ENCODE measurements at places on chromosomes 1 and 21. TPM values are rescaled to one million over a fixed set of nuclear protein-coding genes. Genes with fewer than 3 reads are reported as not detected.

- no peak for DNase-seq
- no peaks in the 10 kb centered on the region for H3K36me3 ChIP-seq
- H3K27ac ChIP-seq, result no peak overlapping the region
These were observed 300.9 kb downstream of the BRINP3 start for GRCh38 chr1:190176776-190177175.

DNA sequence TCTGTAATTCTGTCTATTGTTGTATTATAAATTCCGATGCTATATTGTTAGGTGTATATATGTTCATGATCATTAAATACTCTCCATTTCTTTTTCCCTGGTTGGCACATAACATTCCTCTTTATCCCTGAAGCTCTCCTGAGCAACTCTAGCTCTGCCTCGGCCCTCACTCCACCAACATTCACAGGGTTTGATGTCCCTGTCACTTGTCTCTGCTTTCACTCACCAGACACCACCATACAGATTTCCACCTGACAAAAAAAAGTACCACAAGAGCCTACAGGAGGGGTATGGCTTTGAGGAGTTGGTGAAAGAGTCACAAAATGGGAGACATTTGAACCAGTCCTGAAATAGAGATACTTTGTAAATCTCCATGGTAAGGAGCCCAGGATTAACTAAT, 8.8 kb upstream of the TSPEAR start:
- H3K27me3 ChIP-seq, result peaks cover 29% of the 10 kb centered on the region
- no peaks in the 10 kb centered on the region for H3K36me3 ChIP-seq
- peaks cover 17% of the 10 kb centered on the region for H3K4me1 ChIP-seq
- no peak overlapping the region for H3K27ac ChIP-seq
- DNase-seq, result no peak

DNA sequence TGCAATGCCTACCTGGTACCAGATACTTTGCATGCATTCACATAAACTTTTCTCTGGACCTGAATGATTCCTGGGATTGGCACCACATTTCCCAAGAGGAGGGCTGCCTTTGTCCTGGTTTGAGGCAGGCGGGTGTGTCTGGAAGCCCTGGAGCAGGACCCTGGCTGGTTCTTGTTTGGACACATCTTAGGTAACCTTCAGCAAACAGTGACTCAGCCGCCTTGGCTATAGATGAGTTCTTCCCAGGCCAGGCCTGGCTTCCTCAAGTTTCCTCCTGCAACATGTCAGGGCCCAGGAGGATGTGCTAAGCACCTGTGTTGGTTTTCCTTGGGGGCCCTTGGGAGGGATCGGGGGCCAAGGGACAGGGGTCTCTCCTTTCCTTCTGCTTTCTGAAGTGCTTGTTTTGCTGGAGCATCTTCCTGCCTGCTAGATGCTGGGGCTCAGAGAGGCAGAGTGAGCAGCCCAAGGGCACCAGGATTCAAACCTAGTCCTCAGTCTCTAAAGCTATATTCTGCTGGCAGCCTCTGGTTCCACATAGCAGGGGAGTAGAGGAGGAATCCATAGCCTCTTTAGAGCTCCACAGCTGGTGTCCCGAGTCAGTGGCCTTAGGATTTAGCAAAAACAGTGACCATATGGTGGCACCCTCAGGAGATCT, 38.2 kb downstream of the PAX7 start:
- H3K27ac ChIP-seq, result no peak overlapping the region
- H3K4me1 ChIP-seq, result peaks cover 11% of the 10 kb centered on the region
- H3K36me3 ChIP-seq, result no peaks in the 10 kb centered on the region
- DNase-seq, result no peak
- H3K27me3 ChIP-seq, result peaks cover 2% of the 10 kb centered on the region

- no peak overlapping the region for H3K4me3 ChIP-seq
- H3K27me3 ChIP-seq, result no peaks in the 10 kb centered on the region
- H3K36me3 ChIP-seq, result no peaks in the 10 kb centered on the region
- DNase-seq, result no peak
- H3K4me1 ChIP-seq, result no peaks in the 10 kb centered on the region
These were observed 555.5 kb upstream of the NR5A2 start for GRCh38 chr1:199472018-199472417.

- peaks cover 15% of the 10 kb centered on the region for H3K4me1 ChIP-seq
- H3K4me3 ChIP-seq, result no peak overlapping the region
- H3K36me3 ChIP-seq, result no peaks in the 10 kb centered on the region
- H3K27ac ChIP-seq, result no peak overlapping the region
- DNase-seq, result no peak
- no peaks in the 10 kb centered on the region for H3K27me3 ChIP-seq
These were observed 15.6 kb upstream of the VAMP3 start for GRCh38 chr1:7755448-7755847.

DNA sequence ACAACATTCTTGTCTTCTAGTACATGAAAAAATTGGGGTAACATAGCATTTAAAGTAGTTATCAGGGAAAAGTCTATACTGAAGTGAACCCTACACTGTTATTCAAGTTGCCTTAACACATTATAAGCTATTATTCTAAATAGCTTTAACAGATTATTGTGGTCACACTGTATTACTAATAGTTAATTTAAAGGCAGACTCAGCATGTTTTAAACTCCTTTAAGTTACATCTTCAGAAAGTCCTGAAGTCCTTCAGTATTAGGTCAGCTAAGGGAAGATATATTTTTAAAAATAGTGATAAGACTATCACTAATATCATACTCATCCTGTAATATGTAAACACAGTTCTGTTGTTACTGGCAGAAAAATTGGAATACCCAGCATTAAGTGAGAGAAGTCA, 67.4 kb downstream of the GPR137B start:
- H3K27me3 ChIP-seq, result no peaks in the 10 kb centered on the region
- no peaks in the 10 kb centered on the region for H3K4me1 ChIP-seq
- H3K27ac ChIP-seq, result no peak overlapping the region
- H3K4me3 ChIP-seq, result no peak overlapping the region
- no peak for DNase-seq
- H3K36me3 ChIP-seq, result peaks cover 8% of the 10 kb centered on the region

- no peak overlapping the region for H3K27ac ChIP-seq
- no peak for DNase-seq
- H3K4me3 ChIP-seq, result no peak overlapping the region
These were observed 14.1 kb downstream of the VN1R5 start for GRCh38 chr1:247270003-247270402.

DNA sequence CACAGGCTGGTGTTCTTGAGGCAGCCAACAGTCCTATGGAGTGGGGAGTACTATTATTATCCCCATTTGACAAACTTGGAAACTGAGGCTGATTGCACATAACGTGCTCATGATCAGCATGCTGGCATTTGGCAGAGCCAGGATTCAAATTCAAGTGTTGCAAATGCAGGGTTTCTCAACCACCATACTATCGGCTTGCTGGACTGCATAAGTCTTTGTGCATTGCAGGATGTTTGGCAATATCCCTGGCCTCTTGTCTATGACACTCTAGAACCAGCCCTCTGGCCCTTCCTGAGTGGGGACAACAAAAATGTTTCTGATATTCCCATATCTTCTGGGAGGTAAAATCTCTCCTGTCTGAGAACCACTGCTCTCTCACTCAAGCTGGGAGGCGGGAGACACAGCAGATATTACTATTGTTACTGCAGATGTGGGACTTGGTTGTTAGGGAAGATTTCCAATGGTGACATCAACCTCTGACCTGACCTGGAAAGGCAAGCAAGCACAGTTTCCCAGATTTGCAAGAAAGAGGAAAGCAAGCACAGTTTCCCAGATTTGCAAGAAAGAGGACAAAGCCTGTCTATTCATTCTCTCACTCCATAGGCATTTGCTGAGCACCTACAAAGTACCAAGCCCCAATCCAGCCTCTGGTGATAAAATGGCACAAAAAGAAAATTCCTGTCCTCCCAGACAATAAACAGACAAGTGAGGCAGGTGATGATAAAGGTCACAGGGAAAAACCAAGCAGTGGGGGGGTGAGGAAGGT, 1.0 kb upstream of the AADACL3 start:
- H3K27ac ChIP-seq, result no peak overlapping the region
- no peak overlapping the region for H3K4me3 ChIP-seq
- DNase-seq, result no peak
- no peaks in the 10 kb centered on the region for H3K4me1 ChIP-seq
- peaks cover 5% of the 10 kb centered on the region for H3K27me3 ChIP-seq

- H3K27me3 ChIP-seq, result no peaks in the 10 kb centered on the region
- no peaks in the 10 kb centered on the region for H3K36me3 ChIP-seq
- no peak overlapping the region for H3K27ac ChIP-seq
- no peak for DNase-seq
- H3K4me1 ChIP-seq, result no peaks in the 10 kb centered on the region
- H3K4me3 ChIP-seq, result no peak overlapping the region
These were observed 41.9 kb downstream of the ASTN1 start for GRCh38 chr1:177122461-177123251.

DNA sequence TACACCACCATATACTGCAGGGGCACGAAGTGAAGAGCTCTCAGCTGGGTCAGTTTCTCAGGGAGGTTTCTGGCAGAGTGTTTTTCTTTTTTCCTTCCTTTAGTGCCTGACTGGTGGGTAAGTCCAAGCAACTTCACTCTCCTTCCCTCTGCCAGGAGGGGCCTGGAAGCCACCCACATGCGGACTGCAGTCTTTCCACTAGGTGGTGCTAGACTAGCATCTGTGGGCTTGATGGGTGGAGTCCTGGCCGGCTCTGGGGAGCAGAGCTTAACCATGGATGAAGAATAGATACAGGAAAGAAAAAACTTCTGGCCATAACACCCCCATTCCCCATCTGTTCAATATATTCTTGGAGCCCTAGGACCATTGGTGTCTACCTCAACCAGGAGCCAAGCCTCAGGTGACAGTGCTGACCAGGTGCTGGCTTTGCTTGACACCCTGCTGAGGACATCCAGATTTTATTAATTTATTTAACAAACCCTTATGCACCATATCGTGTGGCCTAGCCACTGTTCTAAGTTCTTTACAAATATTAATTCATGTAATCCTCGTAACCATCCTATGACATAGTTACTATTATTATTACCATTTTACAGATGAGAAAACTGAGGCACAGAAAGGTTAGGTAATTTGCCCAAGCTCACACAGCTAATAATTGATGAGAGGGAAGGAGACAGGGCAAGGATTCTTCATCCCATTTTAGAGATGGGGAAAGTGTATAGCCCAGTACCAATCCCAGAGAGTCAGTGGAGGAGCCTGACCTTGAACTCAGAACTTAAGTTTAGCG, 126.7 kb upstream of the CSF3R start:
- H3K27ac ChIP-seq, result no peak overlapping the region
- peaks cover 24% of the 10 kb centered on the region for H3K4me1 ChIP-seq
- H3K36me3 ChIP-seq, result no peaks in the 10 kb centered on the region
- peak; percentile 45 for DNase-seq
- peaks cover 2% of the 10 kb centered on the region for H3K27me3 ChIP-seq

DNA sequence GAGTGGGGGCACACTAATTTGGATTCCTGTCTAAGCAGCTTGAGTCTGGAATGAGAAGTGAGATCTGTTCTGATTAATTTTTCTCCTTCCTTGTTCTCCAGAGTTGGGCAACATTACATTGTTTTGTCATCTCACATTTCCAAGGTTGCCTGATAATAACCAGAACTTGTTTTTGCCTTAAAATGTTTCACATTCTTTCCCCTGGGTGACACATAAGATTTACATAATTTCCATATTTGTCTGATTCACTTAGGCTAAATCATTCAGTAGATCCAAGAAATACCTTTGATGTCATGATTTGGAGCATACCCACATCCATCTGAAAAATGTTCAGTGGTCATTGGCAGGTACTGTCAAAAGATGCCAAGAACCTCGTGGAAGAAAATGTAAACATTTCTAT, 60.3 kb downstream of the XCL2 start:
- no peak overlapping the region for H3K4me3 ChIP-seq
- peaks cover 20% of the 10 kb centered on the region for H3K4me1 ChIP-seq
- H3K27me3 ChIP-seq, result no peaks in the 10 kb centered on the region
- peak overlapping the region; percentile 2 for H3K27ac ChIP-seq
- DNase-seq, result peak; percentile 37

DNA sequence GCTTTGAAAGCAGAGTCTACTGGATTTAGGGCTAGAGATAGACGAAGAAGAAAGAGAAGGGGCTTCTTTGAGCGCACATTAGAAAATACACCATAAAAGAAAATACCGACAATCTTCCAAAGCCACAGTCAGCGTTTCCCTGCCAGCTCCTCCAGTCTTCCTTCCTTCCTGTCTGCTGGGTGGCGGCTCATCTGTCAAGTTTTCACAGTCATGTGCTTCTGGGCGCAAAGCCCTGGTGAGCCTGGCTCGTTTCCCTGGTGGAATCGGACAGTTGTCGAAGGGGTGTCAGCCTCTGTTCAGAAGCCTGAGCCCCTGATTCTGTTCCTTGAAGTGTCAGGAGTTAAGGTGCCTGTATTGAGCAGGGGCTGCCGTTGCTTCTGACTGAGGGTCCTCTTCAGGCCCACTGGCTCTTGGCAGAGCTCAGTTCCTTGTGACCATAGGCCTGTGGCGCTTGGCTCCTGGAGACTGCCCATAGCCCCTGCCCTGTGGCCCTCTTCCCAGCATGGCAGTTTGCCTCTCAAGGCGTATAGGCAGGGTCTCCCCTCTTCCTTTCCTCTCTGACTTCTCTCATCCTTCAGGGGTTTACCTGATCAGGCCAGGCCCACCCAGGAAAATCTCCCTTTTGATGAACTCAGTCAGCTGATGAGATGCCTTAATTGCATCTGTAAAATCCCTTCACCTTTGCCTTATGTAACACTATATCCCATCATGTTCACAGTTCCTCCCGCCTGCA, 58.6 kb downstream of the ADARB1 start:
- no peak overlapping the region for H3K4me3 ChIP-seq
- DNase-seq, result no peak
- no peak overlapping the region for H3K27ac ChIP-seq
- no peaks in the 10 kb centered on the region for H3K27me3 ChIP-seq

- H3K36me3 ChIP-seq, result peaks cover 16% of the 10 kb centered on the region
- H3K27ac ChIP-seq, result no peak overlapping the region
- H3K4me3 ChIP-seq, result no peak overlapping the region
- no peak for DNase-seq
These were observed 111.4 kb downstream of the ST3GAL3 start for GRCh38 chr1:43818691-43819090.

DNA sequence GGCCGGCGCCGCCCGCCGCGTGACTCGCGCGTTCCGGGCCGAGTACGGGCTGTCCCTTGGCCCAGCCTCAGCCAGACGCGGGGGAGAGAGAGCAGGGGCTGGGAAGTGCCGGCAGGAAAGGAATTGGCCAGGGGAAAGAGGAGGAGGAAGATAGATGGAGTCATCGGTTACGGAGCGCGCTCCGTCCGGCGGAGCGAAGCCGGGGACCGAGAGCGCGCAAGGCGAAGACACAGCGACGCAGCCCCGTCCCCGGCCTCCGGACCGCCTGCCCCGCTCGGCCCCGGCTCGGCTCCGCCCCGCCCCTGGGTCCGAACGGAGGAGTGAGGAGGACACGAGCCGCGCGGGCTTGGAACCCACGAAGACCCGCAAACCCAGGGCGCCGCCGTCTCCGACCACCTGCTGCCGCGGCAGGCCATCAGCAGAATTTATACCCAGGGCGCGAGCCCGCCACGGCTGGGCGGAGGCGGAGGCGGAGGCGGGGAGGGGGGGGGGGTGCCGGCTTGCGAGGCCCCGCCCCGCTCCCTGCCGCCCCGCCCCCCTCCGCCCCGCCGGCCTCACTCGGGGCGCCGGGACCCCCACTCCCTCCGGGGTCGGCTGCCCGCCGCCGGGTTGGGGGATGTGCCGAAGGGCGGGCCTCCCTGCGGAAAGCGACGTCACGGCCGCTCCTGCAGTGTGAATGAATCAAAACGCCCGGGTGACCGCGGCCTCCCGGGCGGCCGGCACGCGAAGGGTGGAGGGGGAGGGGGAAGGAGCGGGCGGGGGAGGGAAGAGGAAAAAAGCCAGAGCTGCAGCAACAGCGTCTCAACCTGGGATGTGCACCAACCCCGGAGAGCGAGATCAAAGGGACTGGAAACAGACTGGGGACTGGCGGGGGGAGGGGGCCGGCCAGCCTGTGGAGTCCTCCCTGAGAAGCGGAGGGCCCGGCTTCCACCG, at the start of gene LHX4:
LHX4 (plus strand) TSS at position 782 of the 933 bp plus-strand sequence. CDS start 266 bp downstream, outside the sequence.
- H3K4me3 ChIP-seq, result peak within 1 kb of the TSS; percentile 53
- no peak for DNase-seq

Gene SLFNL1
- 0.08 TPM for total RNA-seq

Gene CNR2
- not detected for total RNA-seq

Gene HPDL
- not detected for total RNA-seq

Gene KRTAP12-2
- not detected for total RNA-seq

Gene NBPF3
- 8.2 TPM for total RNA-seq

Gene RGSL1
- not detected for total RNA-seq
